ENCODE measurements at places on chromosomes 3 and 15.
A peak's percentile ranks its signal among the peaks of the same experiment; 100 is the strongest.

DNA sequence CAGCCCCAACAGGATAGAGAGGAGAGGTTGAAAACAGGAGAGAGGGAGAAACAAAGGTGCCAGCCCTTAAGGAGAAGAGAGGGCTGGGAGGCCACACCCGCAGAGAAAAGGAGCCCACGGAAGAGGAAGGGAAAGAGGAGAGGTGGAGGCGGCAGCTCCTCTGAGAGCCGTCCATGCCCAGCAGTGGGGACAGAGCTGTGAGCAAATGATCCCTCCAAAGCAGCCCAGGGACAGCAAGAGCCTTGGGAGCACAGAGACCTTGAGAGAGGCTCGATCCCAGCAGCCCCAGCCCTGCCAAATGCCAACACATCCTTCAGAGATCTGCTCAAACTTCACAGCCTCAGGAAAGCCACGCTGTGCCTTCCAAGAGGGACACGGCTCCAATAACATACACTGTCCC, 66.7 kb upstream of the CORO2B start:
- DNase-seq: no peak

- no peak for DNase-seq
Measured at GRCh38 chr3:186845756-186846155, 3.2 kb downstream of the ADIPOQ start.

DNA sequence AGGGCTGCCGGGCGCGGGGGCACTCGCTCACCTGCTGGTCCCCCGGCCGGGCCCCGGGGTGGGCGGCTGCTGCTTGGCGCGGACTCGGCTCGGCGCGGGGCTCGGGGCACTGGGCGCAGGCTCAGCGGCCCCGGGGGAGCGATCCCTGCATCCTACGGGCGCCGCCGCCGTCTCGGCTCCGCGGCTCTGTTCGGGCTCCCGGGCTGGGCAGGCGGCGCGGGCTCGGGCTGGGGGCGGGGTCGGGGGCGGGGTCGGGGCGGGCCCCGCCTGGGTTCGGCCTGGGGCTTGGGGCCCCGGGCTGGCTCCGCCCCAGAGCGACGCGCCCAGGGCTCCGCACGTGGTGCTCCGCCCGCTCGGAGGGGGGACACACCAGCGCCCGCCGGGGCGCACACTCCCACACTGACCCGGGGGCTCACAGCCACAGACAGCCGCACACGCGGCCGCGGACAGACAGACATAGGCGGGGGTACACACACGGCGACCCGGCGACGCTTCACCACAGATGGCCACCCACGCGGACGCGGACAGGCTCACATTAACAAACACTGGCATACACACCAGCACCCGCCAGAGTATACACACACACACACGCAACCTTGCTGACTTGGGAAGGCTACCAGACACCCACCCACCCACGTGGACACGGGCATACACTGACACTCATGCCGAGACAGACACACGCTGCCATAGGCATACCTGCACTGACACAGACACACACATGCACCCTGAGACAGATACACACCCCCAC, at the start of gene SCN5A:
Gene SCN5A, minus strand, starts transcription at position 188 of the 748 bp plus-strand sequence. CDS start 16,380 bp downstream, outside the sequence.
- peak; percentile 57 for DNase-seq

DNA sequence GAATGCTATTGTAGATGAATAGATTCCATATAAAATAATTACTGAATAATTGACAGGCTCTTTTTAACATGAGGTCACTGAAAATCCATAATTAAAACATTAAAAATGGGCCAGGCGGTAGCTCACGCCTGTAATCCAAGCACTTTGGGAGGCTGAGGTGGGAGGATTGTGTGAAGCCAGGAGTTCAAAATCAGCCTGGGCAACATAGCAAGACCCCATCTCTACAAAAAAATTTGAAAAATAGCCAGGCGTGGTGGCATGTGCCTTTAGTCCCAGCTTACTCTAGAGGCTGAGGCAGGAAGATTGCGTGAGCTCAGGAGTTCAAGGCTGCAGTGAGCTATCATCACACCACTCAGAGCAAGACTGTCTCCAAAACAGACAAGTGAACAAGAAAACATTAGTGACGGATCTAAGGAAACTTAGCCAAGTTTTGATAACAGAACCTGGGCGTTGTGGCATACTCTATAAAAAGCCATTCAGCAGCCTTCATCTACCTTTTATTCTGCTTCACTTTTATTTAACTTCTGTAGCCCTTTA, 110.5 kb downstream of the KLHL25 start:
- DNase-seq: no peak

- no peak for DNase-seq
Measured at GRCh38 chr15:44300572-44300971, 12.1 kb downstream of the GOLM2 start.

DNA sequence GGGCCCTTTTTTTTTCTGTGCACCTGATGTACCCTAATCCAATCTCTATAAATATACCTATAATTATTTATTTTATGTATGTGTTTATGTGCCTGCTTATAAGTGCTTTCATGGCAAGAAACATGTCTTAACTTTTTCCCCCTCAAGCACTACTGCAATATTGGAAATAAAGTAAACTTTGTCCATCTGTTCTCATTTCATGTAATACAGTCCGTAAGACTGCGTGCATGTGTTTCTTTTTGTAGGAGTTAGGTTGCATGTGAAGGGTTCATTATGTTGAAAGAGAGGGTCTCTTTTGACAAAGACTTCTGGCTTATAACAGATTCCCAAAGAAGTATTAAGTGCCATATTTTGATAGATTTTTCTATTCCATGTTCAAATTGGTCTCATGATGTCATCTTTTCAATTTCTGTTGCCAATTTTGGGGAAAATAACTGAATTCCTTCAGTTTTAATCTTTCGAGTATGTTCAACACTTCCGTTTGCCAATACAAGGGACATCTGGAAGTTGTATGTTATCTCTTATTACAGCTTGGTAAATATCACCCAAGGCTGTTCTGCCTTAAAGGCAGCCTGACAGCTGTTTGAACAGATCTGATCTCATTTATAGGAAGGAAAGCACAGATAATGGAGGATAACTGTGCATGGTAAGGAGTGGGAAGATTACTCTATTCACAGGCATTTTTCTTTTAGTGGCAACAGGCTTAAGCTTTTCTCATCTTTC, 273.1 kb upstream of the SGO1 start:
- no peak for DNase-seq

DNA sequence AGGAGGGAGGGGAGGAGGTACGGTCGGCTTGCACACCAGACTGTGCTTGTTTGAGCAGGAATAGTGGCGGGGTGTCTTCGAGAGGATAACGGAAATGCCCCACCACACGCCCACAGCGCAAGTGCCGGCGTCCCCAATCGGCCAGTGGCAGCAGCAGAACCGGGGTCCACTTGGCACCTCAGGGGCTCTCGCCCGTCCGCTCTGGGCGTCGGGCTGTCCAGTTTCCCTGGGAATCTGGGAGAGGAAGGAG, 53.7 kb downstream of the CCDC54 start:
- DNase-seq: no peak

- DNase-seq: no peak
Measured at GRCh38 chr3:25350725-25351114, 77.3 kb upstream of the RARB start.

DNA sequence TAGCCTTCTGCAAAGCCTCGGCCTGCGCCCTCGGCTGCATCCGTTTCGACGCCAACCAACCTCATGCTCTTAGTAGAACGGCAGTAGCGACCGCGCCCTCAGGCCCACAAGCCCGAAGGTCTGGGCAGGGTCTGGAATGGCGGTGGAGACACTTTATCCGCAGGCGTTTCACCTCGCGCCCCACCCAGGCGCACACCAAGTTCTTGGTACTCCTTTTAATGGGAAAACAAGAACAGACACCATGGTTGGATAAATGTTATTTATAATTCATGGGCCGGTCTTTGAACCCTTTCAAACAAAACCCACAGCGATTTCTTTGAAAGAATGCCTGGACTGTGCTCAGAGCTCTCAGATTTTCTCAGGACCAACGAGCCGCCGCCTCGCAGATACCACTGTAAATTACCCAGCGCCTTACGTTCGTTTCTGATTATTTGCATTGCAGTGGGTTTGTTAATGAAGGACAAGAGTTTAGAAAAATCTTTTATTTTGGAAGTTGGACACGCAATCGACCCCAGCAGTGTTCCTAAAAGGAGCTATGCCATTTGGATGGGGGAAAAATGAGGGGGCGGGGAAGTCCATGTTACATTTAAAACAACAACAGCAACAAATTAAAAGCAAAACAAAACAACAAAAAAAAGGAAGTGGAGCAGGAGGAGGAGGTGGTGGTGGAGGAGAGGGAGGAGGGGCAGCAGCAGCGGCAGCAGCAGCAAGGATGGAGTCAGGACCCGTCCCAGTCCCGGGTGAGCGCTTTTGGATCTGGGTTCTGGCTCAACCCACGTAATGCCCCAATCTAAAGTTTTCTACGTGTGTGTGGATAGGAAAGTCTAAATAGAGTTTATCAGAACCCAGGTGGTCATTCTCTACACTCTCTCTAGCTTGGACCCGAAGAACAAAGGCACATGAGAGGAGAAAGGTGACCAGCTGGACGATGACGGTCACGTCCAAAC, 993 bp upstream of the ISL2 start:
- DNase-seq: no peak

DNA sequence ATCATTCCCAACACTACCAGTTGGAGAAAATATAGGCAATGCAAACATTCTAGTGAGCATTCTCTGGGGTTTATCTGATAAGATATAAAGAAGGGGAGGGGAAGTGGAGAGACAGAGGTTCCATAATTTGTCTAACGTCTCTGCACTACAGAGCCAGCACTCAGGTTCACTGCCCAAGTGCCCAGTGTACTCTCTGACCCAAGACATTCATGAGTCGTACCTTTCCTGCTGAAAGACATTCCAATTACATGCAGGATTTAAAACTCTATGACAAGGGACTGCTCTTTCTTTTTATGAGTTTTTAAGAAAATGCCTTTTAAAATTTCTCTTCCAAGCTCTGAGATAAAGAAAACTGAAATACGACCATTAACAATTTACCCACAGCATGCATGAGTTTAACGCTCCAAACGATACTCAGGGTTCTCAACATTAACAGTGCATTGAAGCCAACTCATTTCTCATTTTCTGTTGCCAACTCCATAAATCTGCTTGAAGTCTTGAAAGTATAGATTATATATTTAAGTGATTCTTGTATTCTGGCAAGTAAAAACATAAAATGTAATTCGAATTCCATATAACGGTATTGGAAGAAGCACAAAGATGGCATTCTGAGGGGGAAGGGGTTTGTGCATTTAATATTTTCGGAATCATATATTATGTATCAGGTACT, 193.4 kb downstream of the SUCLG2 start:
- DNase-seq: no peak

GRCh38 chr15:58081456-58081855, 15.9 kb upstream of the ALDH1A2 start:
- DNase-seq: no peak

GRCh38 chr3:113213896-113214587, 2.7 kb downstream of the BOC start:
- no peak for DNase-seq

- no peak for DNase-seq
Measured at GRCh38 chr15:96165081-96165480, 165.4 kb upstream of the NR2F2 start.

DNA sequence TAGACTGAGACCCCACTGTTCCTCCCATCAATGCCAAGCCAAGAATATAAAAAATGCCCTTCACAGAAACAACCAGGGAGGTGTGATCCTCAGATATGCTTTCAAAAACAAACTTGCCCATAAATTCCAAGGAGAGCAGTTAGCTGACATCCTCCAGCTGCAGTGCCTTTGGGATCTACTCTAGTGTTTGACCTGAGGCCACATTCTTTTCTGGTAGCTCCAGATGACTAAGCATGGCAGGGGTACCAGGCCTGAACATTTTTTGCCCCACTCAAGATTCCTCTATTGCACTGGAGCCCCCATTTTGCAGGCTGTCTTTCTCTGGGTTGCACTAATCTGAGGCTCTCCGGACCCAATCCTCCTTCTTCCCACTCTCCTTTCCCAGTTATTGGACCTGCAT, 27.9 kb upstream of the ACP3 start:
- DNase-seq: no peak

DNA sequence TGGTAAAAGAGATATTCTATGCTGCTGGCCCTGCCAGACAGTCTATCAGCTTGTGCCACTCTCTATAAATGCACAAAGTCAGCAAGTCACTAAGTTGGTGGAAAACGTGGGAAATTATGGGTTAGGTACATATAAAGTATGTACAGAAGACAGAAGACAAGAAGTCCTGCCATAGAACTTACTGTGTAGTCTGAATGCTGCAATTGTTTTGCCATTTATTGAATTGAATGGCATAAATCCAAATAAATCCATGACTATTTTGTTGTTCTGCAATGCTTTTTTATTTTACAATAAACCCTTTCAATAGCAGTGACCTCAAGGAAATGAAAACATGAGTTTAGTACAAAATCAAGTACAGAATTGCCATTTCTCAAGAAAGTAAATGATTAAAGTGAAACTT, 34.1 kb upstream of the TM4SF1 start:
- no peak for DNase-seq

DNA sequence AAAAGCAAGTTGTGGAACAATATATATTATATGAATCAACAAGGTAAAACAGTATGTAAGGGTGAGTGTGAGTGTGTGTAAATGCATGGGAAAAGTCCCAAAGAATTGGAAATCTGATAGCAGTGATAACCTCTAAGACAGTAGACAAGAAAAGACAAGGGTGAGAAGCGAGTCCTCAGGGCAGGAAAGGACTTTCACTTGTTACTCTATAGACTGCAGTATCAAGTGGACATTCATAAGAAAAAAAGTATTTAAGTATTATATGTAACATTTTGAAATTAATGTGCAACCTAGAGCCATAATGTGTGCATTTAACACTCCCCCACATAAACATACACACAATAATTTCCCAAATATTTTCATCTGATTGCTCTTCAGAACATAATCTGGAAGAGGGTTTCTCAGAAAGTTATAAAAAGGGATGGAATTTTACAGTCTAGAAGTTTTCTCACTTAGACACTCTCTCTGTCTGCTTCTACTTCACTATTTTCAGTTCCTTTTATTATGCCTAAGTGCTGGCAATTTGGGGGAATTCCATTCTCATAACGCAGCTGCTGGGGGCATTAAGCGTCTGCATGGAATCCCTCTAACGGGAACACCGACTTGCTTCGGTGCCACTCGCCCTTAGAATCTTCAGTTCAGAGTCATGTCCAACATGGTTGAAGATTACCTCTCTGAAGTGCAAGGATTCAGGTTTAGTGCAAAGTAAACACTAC, 50.0 kb upstream of the CDIN1 start:
- no peak for DNase-seq

- no peak for DNase-seq
Measured at GRCh38 chr3:50588759-50589433, 19.6 kb downstream of the HEMK1 start.

GRCh38 chr15:64247906-64248541, 85.2 kb upstream of the PPIB start:
- DNase-seq: no peak

- no peak for DNase-seq
Measured at GRCh38 chr3:65995515-65995914, 43.2 kb downstream of the MAGI1 start.

- DNase-seq: no peak
Measured at GRCh38 chr3:172622916-172623700, 87.8 kb downstream of the NCEH1 start.

GRCh38 chr3:28743271-28743670, 394.6 kb upstream of the AZI2 start:
- no peak for DNase-seq

DNA sequence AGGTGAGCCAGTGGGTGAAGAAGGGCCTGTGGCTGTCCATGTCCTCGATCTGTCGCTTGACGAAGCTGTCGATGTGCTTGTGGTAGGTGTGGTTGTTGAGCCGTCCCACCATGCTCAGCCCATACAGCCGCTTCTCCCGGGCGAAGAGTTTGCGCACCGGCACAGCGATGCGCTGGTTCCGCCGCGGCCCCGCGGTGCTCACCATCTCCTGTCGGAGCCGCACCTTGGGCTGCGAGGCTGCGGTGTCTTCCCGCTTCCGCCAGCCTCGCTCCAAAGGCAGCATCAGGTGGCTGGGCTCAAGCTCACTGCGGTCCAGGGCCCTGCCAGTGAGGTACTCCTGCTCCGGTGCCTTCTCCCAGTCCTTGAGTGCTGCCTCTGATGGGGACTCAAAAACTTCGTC, 34.0 kb upstream of the GRIP2 start:
- no peak for DNase-seq
